ENCODE measurements at places on chromosomes 6 and 20. TPM values are rescaled to one million over a fixed set of nuclear protein-coding genes. Genes with fewer than 3 reads are reported as not detected.

Gene PRKN
- total RNA-seq = 8.1 TPM

Gene SLPI
- total RNA-seq = 43.3 TPM

Gene BPI
- total RNA-seq = 0.19 TPM

Gene ARHGAP40
- total RNA-seq = not detected

Gene BTN1A1
- not detected for total RNA-seq

Gene SIRPB2
- total RNA-seq = 5.4 TPM

Gene MKKS
- 30.0 TPM for total RNA-seq

Gene KCNQ5
- total RNA-seq = 2.3 TPM

Gene CDSN
- total RNA-seq = not detected
